ENCODE measurements at places on chromosomes 7 and 10. TPM values are rescaled to one million over a fixed set of nuclear protein-coding genes. Genes with fewer than 3 reads are reported as not detected.

MARVELD1 gene
- total RNA-seq: 58.9 TPM

CCDC7 gene
- total RNA-seq: 9.3 TPM

MAP3K8 gene
- 31.1 TPM for total RNA-seq

ERVW-1 gene
- total RNA-seq: not detected

ZNF117 gene
- 5.2 TPM for total RNA-seq

IGFBP3 gene
- total RNA-seq: 175 TPM

GRCh38 chr10:8534096-8534495, 479.6 kb downstream of the GATA3 start:
- peak; percentile 26 for DNase-seq

GRCh38 chr10:42985436-42986316, 91.2 kb upstream of the RET start:
- DNase-seq: no peak

- peak; percentile 63 for DNase-seq
These were observed 96.6 kb downstream of the MKLN1 start for GRCh38 chr7:131424219-131424822.

DNA sequence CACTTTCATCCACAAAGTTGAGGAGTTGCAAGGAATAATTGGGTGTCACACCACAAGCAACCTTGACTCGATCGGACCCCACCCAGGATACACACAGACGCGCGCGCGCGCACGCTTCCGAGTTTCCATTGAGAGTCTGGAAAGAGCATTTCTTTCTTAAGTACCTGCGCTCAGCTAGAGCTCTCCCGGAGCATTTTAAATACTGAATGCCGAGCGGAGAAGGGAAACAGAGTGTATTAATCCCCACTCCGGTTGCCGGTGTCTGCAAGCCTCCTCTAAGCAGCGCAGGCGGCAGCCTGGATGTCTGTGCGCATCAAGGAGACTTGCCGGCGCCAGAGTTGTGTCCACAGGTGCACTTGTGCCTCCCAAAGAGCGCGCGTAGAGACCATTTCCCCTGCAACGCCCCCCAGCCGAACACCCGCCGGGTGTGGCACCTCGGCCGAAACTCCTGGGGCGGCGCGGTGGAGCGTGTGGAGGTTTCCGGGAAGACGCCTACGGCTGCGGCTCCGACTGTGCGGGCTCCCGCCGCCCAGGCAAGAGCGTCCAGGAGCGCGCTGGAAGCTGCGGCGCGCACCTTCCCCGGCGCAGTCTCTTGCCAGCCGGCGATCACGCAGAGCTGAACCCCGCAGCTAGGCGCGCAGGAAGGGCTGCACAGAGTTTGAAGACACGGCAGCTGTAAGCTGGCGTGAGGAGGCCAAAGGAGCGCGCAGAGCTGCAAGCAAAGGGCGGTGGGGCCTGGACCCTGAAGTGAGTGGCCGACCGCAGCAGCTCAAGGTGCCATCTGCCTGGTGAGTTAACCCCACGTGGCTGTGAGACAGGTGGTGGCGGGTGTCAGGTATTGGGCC, 1.1 kb upstream of the FEZF1 start:
- DNase-seq: no peak

- DNase-seq: no peak
These were observed 3.5 kb downstream of the SCART1 start for GRCh38 chr10:133457100-133457841.

GRCh38 chr10:80158598-80159127, 26.1 kb downstream of the PLAC9 start:
- DNase-seq: peak; percentile 99

GRCh38 chr10:84244651-84245270, at the start of gene RGR:
Gene RGR, plus strand, starts transcription at chr10:84245053. Its CDS starts 38 bp downstream, at chr10:84245091.
- no peak for DNase-seq

DNA sequence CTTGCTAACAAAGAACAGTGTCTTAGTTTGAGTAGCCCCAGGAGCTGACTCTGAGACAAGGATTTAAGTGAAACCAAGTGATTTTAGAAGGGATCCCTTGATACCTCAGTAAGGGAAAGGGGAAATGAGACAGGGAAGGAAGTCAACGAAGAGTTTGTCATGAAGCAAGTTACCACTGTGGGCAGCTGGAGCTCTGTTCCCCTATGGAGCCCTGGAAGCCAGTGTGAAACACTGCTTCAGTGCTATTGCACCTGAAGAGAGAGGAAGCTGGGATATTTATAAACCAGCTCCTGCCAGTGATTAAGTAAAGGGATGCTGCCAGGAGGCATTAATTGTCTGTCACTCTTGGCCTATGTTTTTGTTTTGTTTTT, 58.9 kb upstream of the WAPL start:
- no peak for DNase-seq

DNA sequence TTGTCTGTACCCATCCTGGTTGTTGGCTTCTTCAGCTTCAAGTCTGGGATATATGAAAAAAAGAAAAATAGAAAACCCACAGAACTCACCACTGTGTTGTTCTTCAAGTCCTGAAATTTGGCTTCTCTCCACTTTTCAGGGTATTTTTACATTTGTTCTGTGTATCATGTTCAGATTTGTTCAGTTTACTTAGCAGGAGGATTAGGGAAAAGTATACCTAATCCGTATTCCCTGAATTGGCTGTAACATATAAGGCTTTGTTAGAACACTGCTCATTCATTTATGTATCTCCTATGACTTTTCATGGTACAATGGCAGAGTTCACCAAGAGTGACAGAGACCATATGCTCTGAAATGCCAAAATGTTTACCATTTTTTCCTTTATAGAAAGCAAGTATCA, 146.9 kb downstream of the PTN start:
- DNase-seq: no peak

DNA sequence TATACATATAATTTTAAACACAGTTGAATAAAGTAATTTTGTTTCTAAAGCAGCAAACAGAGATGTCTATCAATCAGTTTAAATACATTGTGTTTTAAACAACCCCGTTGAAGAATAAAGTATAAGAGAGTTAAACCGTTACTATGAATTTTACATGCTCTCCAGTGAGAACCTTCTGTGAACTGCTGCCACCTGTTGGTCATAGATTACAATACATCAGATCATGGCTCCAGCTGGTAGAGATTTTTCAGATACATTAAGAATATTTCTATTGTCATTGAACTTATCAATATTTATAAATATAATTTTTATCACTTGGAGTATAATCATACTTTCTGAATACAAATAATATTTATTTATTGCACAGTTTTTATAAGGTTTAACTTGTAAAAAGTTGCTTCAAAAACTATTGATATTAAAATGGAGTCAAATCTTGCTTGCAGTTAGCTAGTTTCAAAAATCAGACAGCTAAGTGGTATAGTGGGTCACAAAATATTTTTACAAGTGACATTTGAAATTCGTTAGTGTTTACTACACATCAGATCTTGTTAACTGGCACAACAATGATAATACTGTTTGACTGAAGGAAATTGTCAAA, 561.2 kb upstream of the PHF14 start:
- peak; percentile 5 for DNase-seq

DNA sequence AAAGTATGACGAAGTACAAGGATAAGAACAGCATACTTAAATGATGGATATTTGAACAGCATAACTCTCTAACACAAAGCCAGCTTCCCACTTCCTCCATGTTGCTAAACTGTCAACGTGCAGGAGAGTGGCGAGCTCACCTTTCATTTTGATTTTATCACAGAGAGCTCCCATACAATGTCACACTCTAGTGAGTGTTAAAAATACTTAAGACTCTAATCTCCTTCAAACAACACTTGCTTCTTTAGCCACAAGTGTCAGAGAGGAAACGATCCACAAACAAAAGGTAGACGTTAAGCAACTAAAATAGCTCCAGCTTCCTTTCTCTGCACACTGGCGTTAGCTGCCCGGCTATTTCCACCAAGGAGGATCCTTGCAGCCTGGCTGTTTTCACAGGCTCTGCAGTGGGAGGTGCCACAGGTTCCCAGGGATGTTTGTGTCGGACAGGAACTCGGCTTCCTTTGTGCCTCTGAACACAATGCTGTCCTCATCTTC, 194.6 kb downstream of the COBL start:
- DNase-seq: no peak

DNA sequence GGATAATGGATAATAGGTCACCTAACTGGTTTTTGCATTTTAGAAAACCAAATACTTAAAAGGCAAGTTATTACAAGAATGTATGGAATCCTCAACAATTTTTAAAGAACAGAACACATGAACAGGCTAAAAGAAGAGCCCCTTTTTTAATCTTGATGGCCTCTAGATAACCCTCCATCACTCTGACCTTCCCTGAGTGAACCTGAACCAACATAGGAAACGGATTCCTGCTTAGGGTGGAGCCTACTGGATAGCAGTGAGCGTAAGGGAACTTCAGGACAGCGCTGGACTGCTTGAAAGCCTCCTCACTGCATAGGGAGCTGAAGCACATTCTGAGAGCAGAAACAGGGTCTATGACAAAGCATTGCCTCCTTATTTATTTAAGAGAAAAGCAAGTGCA, 20.5 kb downstream of the TRPV5 start:
- DNase-seq: no peak

- no peak for DNase-seq
These were observed 9.1 kb upstream of the MCM10 start for GRCh38 chr10:13152296-13152695.

DNA sequence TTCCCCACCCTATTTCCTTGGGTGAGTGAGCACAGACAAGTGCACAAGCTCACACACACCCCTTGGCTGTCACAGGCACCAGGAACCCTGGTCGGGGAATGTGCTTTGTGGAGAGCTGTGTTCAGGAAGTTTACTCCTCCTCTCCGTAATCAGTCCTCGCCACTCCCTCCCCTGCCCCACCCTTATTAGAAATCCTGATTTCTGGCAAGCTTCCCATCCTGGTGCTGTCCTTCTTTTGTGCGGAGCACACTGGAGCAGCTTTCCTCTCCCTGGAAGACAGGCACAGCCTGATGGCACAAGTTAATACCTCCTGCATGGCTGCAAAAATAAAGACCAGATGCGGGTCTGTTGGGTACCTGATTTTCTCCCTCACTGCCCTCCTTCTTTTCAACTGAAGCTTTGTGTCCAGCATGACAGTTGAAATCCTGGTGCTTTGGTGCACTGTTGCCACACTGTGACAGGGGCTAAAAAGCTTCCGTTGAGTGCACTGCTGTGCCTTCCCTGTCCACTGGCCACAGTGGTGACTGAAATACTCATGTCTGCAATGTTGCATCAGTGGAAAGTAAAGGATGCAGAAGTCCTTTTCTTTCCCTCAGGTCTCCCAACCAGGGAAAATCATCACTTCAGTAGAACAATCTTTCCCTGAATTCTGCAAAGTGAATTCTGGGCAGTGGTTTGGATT, 55.0 kb downstream of the LRRC4 start:
- DNase-seq: no peak

GRCh38 chr7:17248527-17248926, 49.9 kb upstream of the AHR start:
- no peak for DNase-seq

DNA sequence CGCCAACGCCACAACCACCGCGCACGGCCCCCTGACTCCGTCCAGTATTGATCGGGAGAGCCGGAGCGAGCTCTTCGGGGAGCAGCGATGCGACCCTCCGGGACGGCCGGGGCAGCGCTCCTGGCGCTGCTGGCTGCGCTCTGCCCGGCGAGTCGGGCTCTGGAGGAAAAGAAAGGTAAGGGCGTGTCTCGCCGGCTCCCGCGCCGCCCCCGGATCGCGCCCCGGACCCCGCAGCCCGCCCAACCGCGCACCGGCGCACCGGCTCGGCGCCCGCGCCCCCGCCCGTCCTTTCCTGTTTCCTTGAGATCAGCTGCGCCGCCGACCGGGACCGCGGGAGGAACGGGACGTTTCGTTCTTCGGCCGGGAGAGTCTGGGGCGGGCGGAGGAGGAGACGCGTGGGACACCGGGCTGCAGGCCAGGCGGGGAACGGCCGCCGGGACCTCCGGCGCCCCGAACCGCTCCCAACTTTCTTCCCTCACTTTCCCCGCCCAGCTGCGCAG, 424 bp downstream of the EGFR start:
- peak; percentile 60 for DNase-seq

- no peak for DNase-seq
These were observed 25.3 kb downstream of the IKZF1 start for GRCh38 chr7:50329775-50330174.

DNA sequence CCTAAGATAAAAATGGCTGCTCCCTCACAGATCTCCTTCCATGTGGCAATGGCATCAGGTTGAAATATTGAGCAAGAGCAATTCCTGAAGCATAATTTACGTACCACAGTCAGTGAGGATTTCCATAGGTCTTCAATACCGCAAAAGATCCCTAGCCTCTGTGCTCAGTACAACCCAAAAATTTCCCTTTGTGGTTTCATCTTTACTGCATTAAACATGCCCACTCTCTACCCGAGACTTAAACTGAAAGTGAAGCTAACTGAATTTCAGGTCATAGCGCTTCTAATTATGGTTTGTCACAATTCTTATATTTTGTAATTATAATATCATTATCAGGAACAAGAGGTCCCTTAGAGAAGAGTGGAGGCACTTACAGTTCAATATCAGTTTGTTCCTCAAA, 1071.1 kb downstream of the XPNPEP1 start:
- no peak for DNase-seq

DNA sequence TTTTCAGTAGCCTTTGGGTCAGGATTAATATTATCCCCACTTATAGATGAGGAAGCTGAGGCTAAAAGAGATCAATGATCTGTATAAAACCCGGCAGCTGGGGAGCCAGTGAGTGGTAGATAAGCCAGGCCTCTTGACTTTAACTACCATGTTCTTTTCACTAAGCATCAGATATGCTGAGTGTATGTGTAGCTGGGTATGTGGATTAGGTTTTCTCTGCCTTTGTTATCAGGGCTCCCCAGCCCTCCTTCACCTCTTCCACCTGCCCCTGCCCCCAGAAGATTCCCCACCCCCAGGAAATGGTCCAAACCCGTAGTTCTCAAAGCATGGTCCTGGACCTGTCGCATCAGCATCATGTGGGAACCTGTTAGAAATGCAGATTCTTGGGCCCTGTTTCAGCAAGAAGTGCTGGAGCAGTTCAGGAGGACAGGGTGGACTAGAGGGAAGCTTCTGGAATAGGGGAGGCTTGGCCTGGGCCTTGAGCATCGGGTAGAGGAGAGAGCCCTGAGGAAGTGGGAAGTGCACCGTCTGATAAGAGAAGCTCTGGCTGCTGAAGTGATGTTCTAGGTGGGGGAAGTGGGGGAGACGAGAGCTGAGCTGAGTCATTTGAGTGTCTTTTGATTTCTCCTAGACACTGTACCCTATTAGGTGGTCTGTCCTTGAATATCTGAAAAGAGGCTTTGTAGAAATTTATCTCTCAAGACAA, 101.3 kb downstream of the HIF1AN start:
- DNase-seq: no peak
